ENCODE measurements at places on chromosomes 6 and 20.

- no peak for DNase-seq
Observed at GRCh38 chr6:44020148-44020547, 107.1 kb downstream of the MRPL14 start.

GRCh38 chr20:824916-825315, 8.6 kb upstream of the FAM110A start:
- DNase-seq = no peak

DNA sequence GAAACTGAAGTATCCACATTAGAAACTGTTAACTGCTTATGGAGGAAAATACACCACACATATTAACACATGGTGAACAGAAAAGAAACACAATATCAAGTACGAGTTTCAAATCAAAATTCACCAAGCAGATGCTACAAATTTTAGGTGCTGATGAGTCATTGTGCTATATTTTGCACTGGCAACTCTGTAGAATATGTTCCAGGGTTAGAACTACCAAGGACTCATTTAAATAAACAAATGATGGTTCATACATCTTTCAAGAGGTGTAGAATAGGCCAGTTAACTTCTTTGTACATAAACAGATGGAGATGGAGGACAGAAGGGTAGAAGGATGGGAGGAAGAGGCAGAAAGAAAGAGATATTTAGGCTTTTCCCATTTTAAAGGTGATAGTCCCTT, 184.9 kb downstream of the ARHGAP18 start:
- DNase-seq = peak; percentile 50

GRCh38 chr6:146544616-146545182, 1.1 kb downstream of the RAB32 start:
- no peak for DNase-seq

- no peak for DNase-seq
Observed at GRCh38 chr20:61883857-61884393, 181.8 kb downstream of the TAF4 start.

DNA sequence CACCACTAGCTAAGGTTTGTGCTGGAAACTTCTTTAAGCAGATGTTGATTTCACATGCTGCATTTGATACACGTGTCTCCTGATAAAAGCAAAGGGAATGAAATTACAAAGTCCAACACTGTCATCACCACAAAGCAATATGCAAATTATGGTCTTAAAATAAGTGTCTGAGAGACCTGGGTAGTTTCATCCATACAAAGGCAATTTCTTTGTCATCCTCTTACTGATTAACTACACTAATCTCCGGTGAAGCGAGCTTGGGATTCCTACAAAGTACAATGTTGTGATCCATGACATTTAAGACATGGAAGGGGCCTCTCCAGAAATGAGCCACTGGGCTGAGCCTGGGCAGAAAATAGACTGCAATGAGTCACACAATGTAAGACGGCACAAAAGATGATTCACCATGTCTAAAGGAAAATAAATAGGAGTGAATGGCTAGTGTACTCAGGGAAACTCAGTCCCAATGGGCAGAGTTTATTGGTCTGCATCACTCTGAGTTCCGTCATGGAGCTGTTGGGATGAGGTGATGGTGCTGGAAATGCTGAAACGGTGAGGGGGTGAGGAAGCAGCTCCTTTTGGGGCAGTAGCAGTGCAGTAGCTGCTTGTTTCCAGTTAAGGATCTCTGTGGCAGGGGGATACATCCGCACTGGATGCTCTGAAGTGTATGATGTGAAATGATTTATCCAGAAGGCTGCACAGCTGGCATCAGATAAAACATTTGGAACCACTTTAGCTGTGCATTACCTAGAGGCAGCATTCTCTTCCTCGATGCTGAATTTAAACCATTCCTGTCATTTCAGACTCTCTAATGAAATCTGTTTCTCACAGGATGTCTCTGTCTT, 103.3 kb downstream of the IBTK start:
- DNase-seq = peak; percentile 96

GRCh38 chr20:32037929-32038328, 14.1 kb upstream of the HCK start:
- peak; percentile 66 for DNase-seq

GRCh38 chr6:56491606-56492328, 150.9 kb downstream of the DST start:
- DNase-seq = peak; percentile 41

DNA sequence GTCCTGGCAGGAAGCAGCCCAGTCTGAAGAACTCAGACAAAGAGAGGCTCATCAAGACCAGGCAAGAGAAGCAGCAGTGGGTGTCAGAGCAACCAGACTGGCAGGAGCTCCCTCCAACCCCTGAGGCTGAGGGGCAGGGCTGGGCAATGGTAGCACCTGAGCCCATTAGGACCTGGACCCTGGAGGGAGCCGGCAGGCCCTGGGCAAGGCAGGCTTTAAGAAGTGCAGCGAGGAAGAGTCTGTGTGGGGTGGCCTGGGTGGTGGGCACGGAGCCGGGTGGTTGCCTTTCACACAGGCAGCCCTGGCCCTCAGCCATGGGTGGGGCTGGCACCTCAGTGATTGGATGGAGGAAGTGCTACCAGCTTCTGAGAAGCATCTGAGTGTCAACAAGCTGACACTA, 33.1 kb upstream of the IRF4 start:
- no peak for DNase-seq

GRCh38 chr6:129281168-129281796, 398.3 kb downstream of the LAMA2 start:
- no peak for DNase-seq

- DNase-seq = no peak
Observed at GRCh38 chr6:50520326-50521266, 192.7 kb upstream of the TFAP2D start.

DNA sequence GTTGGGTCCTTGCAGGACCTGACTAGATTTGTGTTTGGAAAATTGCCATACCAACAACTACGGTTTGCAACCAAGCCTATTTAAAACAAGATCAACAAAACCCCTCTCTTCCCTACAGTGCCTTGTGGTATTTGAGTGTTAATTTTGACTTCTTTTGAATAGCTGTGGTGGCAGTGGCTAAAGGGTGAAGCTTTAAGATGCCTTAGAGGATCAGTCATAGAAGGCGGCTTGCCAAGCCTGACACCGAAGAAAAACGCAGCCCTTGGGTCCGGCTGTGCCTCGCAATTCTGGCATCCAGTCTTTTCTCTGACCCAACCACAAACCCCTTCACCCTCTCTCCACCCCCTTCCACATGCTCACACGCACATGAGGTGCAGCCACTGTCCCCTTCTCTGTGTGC, 32.6 kb downstream of the BMP6 start:
- peak; percentile 53 for DNase-seq

GRCh38 chr6:169725125-169726048, 1.1 kb upstream of the PHF10 start:
- peak; percentile 91 for DNase-seq

DNA sequence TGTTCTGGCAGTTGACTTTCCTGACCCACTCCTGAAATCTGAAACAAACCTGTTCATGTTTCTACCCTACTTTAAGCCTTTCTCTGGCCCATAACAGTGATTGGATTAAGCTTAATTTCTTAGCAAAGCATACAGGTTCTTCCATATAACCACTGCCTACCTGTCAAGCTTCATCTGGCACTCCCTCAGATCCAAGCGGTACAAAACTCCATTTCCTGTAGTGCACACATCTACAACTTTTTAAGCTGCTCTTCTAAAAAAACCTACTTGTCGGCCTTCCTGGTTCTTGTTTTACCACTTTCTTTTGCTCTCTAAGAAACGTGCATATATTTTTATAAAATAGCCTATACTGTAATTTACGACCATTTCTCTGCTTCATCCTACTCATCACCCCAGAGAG, 916 bp upstream of the PPP1R11 start:
- DNase-seq = peak; percentile 8

DNA sequence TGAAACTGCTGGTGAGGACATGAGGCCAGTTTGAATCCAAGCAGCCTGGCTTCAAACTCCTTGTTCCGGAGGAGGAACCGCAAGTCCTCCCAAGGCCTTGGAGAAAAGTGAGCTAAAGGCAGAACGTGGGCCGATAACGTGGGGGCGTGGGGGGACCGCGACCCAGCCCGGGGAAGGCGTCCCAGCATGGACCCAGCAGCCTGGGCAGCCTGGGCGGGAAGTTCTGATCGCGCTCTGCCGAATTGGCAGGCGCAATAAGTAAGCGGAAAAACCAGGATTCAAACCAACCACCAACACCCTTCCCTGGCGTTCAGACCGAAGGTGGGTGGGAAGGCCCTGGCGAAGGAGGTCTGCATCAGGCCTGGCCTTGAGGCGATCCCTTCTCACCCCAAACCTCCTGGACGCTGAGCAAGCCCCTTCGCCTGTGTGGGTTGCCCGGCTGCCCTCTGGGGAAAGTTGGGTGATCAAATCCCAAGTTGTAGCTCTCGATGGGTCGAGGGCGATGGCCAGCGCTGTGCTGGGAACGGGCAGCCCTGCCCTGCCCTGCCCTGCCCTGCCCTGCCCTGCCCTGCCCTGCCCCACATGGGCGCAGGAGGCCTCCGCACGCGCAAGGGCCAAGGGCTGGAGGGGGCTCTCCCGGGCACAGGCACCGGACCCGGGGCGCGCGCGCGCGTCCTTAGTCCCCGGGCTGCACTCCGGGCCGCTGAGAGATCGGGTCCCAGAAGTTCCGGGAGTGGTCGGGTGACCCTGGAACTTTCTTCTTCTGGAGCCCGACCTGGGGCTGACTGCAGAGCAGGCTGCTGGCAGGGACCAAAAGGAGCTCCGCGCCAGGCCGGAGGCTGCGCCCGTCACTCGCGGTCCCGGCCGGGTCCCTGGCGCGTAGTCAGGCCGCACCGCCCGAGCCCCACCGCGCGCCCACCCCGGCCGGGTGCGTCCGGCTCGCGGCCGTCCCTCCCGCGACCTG, 637 bp upstream of the SLC22A3 start:
- no peak for DNase-seq

DNA sequence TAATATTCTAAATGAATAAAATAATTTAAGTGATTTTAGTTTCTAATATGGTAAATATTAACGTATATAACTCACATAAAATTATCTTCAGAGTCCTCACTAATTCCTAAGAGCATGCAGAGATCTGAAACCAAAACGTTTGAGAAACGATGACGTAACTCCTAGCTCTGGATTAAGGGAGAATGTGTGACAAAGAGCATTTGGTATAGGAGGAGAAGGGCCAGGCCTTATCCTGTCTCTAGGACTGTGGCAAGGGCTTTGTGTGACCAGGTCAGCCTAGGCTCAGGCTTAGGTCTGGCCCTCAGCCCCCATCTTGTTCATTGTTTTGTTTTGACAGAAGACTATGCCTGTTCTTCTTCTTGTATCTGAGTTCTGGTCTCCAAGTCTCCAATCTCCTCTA, 19.2 kb upstream of the POLR1H start:
- no peak for DNase-seq

GRCh38 chr6:39852324-39852723, 60.1 kb downstream of the DAAM2 start:
- DNase-seq = no peak

DNA sequence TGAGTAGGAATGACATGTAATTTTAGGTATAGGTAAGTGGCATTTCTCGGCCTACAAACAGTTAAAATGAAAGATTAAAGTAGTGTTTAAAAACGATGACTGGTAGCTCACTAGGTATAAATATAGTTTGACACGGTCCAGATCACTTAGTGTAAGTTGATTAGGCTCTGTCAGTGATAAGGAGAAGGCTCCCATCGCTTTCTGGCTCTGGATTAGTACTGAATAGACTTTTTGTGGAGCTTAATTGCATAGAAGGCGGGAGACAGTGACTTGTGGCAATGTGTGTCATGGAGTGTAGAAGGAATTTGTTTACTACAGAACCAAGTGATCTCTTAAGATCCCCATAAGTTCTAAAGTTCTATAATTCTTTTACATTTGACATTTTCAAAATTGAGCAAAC, 6.7 kb downstream of the PYGB start:
- DNase-seq = no peak

DNA sequence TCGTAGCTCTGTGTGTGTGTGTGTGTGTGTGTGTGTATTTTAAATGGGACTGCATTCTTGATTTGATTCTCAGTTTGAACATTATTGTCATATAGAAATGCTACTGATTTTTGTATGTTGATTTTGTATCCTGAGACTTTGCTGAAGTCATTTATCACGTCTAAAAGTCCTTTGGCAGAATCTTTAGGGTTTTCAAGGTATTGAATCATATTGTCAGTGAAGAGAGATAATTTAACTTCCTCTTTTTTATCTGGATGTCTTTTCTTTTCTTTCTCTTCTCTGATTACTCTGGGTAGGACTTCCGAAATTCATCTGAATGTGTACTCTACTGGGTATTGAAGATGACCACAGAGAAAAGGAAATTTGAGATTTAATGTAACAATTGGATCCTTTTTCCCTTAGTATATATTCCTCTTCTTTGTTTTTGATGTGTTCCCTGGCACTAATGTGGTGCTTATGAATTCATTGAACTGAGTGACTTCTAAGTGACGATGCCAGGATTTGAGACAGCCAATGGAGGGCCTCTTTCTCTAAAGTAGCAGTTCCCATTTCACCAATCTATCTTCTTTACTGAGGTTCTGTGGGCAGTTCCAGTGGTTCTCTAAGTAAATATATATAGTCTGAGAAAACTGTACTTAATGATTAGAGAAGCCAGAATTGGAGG, 47.6 kb downstream of the TNFAIP3 start:
- no peak for DNase-seq

DNA sequence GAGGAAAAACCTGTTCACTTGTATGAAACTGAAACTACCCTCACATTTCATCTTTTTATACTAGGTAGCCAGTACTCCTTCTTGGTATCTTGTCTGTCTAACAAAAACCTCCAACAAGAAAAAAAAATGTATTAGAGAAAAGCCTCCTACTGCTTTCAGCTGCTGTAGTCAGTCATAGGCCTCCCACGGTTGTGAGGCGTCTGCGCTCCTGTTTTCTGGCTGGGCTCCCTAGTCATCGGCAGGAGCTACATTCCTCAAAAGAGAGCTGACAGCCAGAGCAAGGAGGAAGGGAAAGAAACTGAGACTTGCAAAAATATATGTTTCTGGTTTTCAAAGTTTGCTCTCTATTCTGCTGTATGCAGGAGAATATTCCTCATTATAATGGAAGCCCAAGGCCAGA, 517.0 kb downstream of the LMBRD1 start:
- DNase-seq = no peak

GRCh38 chr20:58719971-58720371, 27.4 kb downstream of the NPEPL1 start:
- no peak for DNase-seq

DNA sequence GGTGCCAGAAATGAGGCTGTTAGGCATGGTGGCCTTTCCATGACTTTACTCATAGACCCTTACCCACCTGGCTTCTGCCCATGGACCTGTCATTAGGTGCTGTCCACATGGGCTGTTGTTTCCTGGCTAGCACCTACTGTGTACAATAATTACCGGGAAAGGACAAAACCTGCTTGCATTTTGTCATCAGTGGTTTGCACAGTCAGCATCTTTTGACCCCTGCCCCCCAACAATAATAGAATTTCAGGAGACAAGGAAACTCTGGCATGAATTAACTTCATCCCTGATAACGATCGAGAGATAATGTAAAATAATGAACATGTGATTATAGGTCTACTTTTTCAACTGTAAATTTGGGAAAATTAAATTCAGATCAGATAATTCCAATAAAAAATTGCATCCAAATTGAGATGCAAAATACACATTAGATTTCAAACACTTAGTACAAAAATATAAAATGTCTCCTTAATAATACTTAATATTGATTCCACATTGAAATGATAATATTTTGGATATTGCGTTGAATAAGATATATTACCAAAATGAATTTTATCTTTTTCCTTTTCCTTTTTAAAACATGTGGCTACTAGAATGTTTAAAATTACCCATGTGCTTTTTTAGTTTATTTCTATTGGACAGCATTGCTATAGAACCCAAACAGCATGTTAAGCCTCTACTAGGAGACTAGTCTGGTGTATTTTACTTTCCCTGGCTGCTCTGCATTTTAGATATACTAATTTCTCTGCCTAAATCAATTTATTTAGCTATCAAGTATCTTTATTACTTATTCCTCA, 12.4 kb downstream of the ANKRD66 start:
- no peak for DNase-seq

GRCh38 chr6:5248302-5249098, 12.2 kb downstream of the LYRM4 start:
- no peak for DNase-seq
